Naive B cell (primary cell): ENCODE measurements at places on chromosomes 3 and 15. TPM values are rescaled to one million over a fixed set of nuclear protein-coding genes. Genes with fewer than 3 reads are reported as not detected.

DNA sequence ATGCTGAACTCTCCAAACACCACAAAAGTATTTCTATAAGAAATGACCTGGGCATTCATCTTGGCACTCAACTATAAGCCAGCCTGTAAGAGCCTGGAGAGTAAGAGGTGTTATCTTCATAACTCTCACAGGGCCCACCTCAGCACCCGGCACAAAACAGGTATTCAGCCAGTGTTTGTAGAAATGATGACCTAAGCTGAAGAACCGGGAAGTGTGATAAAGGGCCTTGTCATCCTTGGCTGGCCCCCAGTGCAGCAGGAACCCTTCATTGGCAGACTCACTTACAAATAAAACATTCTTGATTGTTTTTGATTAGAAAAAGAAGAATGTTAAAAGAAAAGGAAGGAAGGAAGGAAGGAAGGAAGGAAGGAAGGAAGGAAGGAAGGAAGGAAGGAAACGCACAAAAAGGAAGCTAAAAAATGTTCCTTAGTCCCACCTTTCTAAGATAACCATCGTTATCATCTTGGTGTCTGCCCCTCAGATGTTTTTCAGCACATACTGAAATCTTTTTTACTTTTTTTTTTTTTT lies 52.1 kb downstream of the DAPK2 start:
- no peak for DNase-seq
- no peak overlapping the region for H3K4me3 ChIP-seq
- H3K36me3 ChIP-seq: no peaks in the 10 kb centered on the region
- peaks cover 42% of the 10 kb centered on the region for H3K4me1 ChIP-seq

DNA sequence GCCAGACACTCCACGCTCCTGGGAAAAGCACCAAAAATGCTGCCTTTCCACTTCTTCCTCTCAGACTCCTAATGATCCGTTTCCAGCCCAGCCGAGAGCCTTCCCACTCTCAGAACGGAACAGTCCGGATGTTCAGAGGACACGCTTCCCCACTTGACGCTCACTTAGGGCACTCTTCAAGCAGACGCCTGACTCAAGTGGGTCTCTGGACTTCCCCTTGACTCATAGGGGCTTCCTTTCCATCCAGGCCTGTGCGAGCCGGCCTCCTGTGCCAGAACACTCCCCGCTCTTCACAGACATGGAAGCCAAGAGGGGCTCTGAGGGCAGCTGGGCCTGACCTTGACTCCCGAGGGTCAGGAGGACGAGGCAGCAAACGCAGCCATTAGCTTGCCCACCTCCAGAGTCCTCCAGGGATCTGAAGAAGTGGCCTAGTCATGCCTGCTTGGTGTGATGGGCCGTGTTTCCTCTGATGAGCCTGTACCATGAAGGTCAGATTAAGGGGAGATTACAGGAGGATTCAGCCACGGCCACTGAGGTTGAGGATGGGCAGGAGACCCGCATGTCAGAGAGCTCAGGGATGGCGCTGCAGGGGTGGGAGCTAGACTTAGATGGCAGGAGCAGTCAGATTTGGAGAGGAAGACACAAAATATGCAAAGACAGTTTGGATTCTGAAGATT lies 114.7 kb upstream of the TLE3 start:
- peaks cover 4% of the 10 kb centered on the region for H3K4me1 ChIP-seq
- H3K27ac ChIP-seq: no peak overlapping the region
- no peak for DNase-seq
- no peak overlapping the region for H3K4me3 ChIP-seq

DNA sequence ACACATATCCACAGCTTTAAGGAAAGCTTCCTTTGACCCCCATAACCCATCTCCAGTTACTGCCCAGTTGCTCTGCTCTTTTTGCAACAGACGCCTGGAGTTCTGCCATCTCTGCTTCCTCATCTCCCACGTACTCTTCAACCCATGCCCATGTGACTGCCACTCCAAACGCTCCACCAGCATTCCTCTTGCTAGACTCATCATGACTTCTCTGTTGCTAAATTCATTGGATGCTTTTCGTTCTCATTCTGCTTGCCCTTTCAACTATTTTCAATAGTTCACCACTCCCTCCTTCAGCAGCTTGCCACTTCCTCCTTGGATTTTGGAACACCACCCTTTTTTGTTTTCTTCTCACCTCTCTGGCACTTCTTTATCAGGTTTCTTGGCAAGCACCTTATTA lies 2.7 kb upstream of the KNSTRN start:
- no peak overlapping the region for H3K27ac ChIP-seq
- no peak overlapping the region for H3K4me3 ChIP-seq
- no peaks in the 10 kb centered on the region for H3K36me3 ChIP-seq
- DNase-seq: no peak

- DNase-seq: no peak
- H3K27me3 ChIP-seq: no peaks in the 10 kb centered on the region
- no peak overlapping the region for H3K4me3 ChIP-seq
- no peak overlapping the region for H3K27ac ChIP-seq
- peaks cover 17% of the 10 kb centered on the region for H3K36me3 ChIP-seq
Measured at GRCh38 chr3:58102390-58102750, 94.1 kb downstream of the FLNB start.

DNA sequence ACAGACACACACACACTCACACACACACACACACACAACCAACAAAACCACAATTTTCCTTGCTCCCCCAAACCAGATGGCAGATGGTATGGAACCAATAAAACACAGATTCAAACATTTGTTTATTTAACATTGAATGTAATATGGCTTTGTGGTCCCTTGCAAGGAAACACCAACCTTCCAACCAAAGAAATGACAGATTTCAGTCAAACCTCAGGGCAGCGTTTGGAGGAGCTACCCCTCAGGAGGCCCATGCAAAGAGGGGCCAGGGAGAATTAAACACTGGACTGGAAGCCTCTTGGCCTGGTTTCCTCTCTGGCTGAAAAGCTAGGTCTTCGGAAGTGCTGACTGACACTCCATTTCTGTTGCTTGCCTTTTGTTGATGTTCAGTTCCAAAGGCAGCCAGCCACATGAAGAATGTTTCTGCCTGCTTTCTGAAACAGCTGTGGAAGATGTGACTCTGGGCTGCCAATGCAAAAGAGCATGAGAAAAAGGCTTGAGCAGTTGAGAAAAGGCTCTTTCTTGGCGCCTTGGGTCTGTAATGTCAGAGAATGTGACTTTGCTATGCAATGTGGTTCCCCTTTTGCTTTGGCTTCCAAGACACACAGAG lies 296.1 kb downstream of the RPLP1 start:
- no peak for DNase-seq
- H3K27me3 ChIP-seq: peaks cover 9% of the 10 kb centered on the region
- H3K4me3 ChIP-seq: no peak overlapping the region
- H3K36me3 ChIP-seq: peaks cover 9% of the 10 kb centered on the region

DNA sequence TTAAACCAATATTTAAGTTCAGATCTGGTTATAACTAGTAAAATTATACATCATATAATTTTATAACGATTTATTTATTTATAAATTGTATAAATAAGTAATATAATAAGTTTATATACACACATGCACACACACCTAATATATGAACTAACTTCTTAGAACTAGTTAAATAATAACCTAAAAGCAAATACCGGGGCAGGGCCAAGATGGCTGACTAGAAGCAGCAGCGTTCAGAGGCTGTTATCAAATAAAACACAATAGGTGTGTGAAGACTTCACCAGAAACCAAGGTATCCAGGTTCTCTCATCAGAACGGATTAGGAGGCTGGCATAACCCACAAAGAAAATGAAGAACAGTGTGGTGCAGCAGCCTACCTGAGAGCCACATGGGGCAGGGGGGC lies 653.6 kb upstream of the CBLB start:
- no peaks in the 10 kb centered on the region for H3K36me3 ChIP-seq
- H3K27me3 ChIP-seq: peaks cover 10% of the 10 kb centered on the region
- H3K4me1 ChIP-seq: peaks cover 10% of the 10 kb centered on the region
- no peak overlapping the region for H3K4me3 ChIP-seq
- H3K27ac ChIP-seq: no peak overlapping the region

DNA sequence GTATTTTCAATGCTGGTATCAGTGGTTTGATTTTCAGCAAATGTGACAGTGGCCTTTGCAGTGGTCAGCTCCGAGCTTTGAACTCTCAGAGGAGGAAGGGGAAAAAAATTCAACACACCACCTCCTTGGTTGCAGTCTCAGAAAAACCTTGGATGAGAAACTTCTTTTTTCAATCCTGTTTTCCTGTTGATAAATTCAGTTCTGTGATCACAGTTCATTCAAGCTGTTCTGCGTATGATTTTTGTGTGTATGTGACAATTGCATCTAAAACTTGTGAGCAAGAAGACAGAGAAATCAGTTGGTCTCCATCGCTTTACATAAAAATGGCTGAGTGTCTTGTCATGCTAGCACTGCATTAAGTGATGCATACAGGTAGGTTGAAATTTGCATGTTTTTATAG lies 19.2 kb downstream of the ZBTB38 start:
- no peaks in the 10 kb centered on the region for H3K36me3 ChIP-seq
- no peak overlapping the region for H3K27ac ChIP-seq
- no peaks in the 10 kb centered on the region for H3K4me1 ChIP-seq
- H3K4me3 ChIP-seq: no peak overlapping the region
- no peak for DNase-seq

DNA sequence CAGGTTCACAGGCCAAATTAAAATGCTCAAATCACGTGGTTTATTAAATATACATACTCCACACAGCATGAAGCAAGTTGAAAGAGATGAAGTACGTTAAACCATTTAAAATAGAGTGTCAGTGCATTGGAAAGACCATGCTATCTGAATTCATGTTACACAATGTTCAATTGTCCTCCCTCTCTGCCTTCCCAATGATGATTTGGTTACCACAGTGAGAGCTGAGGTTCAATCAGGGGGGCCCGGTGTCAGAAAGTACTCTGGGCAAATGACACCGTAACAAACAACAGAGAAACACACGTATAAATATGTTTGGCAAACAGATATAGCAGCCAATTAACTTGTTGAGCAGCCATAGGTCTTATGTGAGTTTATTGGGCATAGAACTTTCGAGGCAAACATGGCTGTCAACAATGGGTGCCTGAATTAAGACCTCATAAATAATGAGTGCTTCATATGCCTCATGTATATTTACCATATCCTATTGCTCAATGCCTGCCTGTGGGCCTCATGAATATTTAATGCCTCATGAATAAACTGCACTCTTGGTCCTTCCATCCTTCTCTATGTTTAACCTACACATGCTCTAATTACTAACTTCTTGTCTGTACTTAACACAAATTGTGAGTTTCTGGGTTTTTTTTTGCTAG lies 641.5 kb downstream of the PLOD2 start:
- no peak overlapping the region for H3K4me3 ChIP-seq
- H3K4me1 ChIP-seq: no peaks in the 10 kb centered on the region
- no peaks in the 10 kb centered on the region for H3K36me3 ChIP-seq
- H3K27ac ChIP-seq: no peak overlapping the region
- no peak for DNase-seq

DNA sequence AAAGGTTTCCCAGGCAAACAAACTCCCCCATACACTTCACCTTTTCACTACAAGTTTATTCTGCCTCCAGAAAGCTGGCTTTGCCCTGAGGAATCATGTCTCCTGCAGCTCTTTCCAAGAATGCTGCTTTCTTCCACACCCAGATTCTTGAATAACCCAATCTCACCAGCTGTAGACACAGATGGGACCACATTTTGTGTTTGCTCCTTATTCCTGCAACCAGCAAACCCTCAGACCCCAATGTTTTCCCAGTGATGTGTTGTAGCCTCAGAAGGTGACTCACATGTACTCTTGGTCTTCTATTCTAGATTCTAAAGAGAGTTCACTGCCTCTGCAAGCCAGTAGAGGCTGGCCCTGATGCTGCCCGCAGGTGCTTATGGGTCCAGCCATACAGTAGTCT lies 23.6 kb upstream of the TRIM59 start:
- H3K27ac ChIP-seq: no peak overlapping the region
- no peaks in the 10 kb centered on the region for H3K4me1 ChIP-seq
- H3K27me3 ChIP-seq: peaks cover 5% of the 10 kb centered on the region
- H3K36me3 ChIP-seq: peaks cover 14% of the 10 kb centered on the region
- H3K4me3 ChIP-seq: no peak overlapping the region

GRCh38 chr3:212432-212831 lies 15.9 kb downstream of the CHL1 start:
- no peaks in the 10 kb centered on the region for H3K36me3 ChIP-seq
- H3K4me1 ChIP-seq: peaks cover 17% of the 10 kb centered on the region
- peak overlapping the region; percentile 20 for H3K27ac ChIP-seq
- peak; percentile 48 for DNase-seq

DNA sequence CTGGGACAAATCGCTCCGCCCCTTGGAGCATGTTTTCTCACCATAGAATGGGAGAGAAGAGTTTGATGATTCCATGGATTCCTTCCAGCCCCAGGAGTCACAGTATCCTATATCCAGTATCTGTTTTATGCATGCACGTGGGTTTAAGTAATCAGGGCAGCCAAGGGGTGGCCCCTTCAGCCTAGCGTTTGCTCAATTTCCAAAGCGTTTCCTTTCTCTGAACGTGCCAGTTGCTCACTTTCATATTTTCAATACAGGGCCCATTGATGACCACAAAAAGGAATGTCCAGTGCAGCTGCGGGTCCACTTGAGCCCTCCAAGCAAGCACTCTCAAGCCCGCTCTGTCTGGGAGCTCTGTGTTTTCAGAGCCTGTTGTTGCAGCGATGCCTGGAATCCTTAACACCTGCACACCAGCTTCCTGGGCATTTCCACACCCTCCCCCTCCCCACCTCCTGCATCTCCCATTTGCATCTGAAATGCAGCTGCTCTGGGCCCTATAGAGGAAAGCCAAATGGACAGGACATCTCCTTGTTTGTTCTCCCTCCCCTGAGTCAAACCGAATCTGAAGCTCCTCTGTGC lies 164.3 kb upstream of the LPP start:
- H3K4me3 ChIP-seq: no peak overlapping the region
- H3K27ac ChIP-seq: no peak overlapping the region
- peaks cover 18% of the 10 kb centered on the region for H3K36me3 ChIP-seq
- peaks cover 18% of the 10 kb centered on the region for H3K4me1 ChIP-seq

DNA sequence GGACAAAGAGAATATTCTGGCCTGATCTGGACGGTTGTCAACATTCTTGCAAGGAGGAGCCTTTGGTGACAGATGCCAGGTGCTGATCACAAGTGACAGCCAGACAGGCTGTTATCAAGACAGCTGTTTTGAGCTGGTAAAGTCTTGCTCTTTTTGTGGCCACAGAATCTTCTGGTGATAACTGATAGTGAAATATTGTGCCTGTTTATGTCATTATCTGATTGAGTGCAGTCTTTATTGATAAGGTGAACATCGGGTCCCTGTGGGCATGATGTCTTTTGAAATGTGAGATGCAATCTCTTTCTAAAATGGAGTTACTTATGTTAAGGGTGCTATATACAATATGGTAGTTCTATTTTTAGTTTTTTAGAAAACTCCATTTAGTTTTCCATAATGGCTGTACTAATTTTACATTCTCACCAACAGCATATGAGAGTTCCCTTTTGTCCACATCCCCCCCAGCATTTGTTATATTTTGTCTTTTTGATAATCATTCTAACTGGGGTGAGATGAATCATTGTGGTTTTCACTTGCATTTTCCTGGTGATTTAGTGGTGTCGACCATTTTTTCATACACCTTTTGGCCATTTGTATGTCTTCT lies 10.7 kb downstream of the CEP63 start:
- no peaks in the 10 kb centered on the region for H3K27me3 ChIP-seq
- H3K4me3 ChIP-seq: no peak overlapping the region
- H3K36me3 ChIP-seq: peaks cover 40% of the 10 kb centered on the region
- H3K27ac ChIP-seq: no peak overlapping the region
- DNase-seq: no peak

Gene TUSC7
- not detected for polyA plus RNA-seq

Gene LOXL1
- not detected for polyA plus RNA-seq

Gene OSTN
- polyA plus RNA-seq: not detected

Gene MESP2
- polyA plus RNA-seq: not detected

Gene CPN2
- polyA plus RNA-seq: not detected
